ENCODE measurements at places on chromosomes 7 and 10.

- no peak for DNase-seq
Observed at GRCh38 chr7:139909379-139910050, 80.5 kb downstream of the TBXAS1 start.

- no peak for DNase-seq
Observed at GRCh38 chr10:90862908-90863514, 5.2 kb upstream of the HTR7 start.

DNA sequence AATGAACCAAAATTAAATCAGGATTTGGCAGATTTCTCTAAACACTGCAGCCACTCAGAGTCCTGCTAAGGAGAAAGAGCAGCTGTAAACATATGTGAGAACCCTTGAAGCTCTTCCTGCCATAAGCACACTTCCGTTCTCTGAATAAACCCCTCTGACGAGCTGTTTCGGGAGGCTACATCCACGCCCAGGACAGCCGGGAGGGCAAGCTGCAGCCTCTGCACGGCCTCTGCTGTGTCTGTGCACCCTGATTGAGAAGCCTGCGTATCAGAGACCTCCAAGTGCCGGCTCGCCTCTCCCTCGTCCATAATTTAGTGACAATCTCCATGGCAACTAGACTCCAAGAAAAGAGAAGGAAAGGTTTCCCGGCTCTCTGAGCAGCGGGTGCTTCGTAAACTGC is 114.4 kb downstream of the PTPRN2 start:
- no peak for DNase-seq

DNA sequence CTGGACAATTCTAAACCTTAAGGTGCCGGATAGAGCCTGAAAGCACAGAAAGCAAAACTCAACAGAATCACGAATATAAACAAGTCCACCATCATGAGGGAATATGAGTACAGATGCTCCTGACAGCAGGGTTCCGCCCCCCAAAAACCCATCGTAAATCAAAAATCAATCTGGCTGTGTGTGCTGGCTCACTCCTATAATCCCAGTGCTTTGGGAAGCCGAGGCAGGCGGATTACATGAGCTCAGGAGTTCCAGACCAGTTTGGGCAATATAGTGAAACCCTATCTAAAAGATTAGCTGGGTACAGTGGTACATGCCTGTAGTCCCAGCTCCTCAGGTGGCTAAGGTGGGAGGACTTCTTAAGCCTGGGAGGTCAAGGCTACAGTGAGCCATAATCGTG is 12.2 kb downstream of the BUD31 start:
- DNase-seq: no peak

GRCh38 chr10:78924319-78925003 is 144.3 kb upstream of the ZMIZ1 start:
- DNase-seq: no peak

DNA sequence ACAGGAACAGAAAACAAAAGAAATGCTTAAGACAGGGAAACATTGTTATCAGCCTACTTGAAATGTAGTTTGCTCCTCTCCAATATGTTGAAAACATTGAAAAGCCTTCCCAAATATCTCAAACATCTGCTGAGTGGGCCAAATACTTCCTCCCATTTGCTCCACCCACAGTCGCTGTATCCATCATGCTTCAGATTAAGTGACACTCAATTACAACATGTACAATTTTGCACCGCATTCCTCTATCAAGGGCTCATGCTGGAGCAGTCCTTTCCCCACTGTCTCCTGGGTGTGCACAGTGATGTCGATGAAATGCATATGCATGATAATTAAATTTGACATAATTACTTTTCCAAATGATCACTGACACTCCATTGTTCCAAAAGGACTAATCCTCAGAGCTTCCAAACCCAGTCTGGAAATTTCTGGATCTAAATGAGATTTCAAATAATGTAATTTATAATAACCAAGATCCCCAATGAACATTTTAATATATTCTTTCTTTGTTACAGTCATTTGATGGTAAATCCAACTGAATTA is 604.6 kb downstream of the GRID1 start:
- no peak for DNase-seq

- DNase-seq: no peak
Observed at GRCh38 chr10:123562811-123563580, 103.2 kb upstream of the GPR26 start.

- no peak for DNase-seq
Observed at GRCh38 chr10:128083191-128083895, 42.9 kb downstream of the MKI67 start.

DNA sequence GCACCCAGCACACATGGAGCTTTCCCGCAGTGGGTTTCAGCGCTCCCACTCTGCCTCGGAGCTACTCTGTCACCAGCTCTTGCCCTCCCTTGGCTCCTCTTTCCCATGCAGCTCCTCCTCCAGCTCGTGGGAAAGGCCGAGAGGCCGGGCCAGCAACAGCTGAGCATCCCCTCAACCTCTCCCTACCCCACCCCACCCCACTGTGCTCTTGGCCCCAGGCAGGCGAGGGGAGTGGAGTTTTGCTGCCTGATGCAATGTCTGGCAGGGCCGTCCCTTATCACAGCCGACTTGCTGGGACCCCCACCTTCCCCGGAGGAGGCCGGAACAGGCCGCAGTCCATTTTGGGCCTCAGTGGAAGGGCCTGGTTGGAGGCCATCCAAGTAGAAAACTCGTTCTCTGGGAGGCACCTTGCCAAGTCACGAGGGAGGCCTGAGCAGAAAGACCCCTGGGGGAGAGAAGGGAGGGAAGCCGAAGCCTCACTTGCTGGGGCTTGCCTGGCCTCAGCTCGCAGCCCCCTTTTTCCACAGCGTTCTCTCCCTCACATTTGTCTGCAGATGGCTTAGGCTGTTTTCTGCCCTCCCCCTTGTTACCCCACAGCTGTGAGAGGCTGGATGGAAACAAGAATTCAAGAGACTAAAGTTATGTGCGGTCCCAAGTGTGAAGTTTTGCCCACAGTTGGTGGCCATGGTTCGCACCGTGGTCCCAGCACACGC is 35.3 kb downstream of the CHST3 start:
- no peak for DNase-seq

- DNase-seq: no peak
Observed at GRCh38 chr10:31133792-31134310, 102.2 kb upstream of the ZNF438 start.

DNA sequence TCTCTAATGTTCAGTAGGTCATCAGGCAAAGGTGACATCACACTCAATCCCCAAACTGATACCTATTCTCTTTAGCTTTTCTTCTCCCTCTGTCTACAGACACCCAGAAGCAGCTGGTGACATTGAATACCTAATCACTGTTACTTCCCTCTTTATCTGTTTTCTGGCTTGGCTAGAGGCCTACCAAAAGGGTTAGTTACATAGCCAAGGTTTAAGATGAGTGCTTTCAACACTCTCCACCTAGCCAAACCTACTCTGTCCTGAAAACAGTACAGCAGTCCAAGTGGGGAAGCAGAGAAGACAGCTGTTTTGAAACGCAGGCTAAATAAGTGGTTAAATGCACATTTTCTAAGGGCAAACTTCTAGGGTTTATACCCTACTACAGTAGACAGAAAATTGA is 39.4 kb downstream of the CCNJ start:
- DNase-seq: no peak

- no peak for DNase-seq
Observed at GRCh38 chr7:20129920-20130319, 87.3 kb downstream of the MACC1 start.

DNA sequence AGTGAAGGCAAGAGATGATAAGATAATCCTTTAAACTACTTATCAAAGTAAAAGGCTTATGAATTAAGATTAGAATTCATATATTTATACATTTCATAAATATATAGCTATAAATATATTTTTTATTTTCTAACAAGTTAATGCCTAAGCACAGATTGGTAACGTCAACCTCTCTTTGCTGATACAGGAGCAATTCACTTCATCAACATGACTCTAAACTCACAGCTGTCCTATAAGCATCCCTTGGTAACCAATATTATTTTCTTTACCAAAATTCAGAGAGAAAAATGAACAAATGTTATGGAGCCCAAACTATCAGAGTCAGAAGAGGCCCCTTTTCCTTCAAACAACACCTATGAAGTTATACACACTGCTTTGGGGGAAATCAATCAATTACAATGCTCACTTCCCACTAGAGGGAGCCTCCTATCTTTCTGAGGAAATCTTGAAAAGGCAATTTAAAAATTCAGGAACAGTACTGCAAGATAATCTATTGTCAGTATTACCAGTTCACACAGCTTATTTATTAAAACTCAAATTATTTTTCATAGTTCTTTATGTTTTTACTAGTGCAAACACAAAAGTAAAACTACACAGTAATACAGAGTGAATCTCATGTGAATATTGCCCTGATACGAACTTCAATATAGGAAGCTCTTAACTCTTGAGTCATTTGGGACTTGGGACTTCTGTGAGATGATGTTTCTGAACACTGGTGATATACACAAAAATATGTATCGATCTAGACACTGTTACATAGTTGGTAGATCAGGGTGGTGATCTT is 51.0 kb upstream of the NOBOX start:
- DNase-seq: no peak

DNA sequence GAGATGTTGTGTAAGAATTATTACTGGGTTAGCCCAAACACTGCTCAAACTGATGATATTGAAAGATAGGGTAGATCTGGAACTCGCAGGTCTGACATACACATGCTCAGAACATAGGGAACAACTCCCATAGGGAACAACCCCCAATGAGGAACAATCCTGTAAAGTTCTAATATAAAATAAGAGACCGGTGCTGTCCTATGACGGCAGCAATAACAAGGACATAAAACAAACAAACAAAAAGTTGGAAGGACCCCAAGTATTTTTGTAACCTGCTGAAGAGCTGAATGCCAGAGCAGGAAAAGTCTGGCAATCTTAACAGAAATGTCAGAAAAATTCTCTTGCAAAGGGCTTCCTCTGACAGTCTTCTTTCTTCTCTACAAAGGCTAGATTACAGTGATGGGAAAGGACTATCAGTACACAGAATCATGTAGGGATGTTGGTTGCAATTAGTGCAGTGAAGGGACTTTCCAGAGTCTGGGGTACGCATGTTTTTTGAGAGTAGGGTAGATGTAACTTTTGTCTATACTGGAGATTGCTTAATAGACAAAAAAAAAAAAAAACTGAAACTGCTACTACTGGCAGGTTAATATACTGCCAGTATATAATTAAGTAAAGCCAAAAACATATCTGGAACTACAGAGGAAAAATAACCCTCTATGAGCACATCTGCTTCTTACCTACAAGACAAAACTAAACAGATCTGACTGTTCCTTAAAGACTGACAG is 35.5 kb downstream of the IDE start:
- DNase-seq: no peak

DNA sequence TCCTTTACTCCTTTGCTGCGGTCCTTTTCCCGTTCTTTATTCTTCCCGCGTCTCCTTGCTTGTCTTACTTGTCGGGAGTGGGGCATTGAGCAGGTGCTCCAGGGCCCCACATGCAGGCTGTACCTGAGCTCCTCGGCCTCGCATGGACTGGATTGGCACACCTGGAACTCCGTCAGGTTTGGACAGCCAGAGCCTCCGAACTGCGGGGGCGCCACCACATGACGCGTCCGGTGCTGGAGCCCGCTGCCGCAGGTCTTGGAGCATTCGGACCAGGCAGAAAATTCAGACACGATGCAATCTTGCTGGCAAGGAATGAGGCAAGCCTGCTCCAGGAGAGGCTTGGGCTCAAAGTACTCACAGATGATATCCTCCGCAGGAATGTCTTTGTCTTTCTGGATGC is 195.7 kb downstream of the THSD7A start:
- DNase-seq: no peak

- peak; percentile 32 for DNase-seq
Observed at GRCh38 chr10:71835671-71836595, 15.1 kb downstream of the PSAP start.

DNA sequence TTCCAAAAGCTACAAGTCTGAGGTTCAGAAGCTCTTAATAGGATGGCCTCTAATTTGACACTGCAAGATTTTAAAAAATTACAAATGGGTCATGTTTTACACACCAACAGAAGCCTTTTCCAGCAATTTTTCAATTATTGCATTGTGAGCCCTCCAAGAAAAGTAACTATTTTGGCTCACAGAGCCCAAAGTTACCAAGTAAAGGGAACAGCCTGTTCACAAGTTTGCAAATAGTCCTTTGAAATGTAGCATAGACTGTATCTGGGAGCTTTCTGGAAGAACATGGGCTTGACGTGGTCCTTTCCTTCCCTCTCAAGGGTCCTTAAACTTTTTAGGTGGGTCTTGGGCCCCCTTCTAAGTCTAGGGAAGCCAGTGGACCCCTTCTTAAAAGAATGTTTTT is 1.3 kb upstream of the GDF10 start:
- no peak for DNase-seq

GRCh38 chr10:2680821-2681220 is 386.5 kb upstream of the PFKP start:
- no peak for DNase-seq

DNA sequence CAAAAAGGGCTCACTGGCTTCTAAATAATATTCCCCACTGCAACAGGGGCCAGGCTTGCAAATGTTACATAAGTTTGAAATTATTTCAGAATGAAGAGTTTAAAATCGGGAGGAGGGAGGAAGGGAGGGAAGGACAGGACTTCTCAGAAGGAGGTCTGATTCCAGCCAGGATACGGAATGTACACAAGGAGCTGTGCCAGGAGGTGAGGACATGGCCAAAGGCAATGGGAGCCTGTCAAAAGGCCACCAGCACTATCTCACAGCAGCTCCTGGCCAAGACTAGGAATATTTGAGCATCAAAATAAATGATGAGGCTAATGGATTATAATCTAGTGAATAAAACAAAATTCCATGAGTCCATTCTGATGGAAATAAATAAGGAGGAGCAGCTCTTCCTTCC is 18.6 kb upstream of the DRGX start:
- DNase-seq: no peak

DNA sequence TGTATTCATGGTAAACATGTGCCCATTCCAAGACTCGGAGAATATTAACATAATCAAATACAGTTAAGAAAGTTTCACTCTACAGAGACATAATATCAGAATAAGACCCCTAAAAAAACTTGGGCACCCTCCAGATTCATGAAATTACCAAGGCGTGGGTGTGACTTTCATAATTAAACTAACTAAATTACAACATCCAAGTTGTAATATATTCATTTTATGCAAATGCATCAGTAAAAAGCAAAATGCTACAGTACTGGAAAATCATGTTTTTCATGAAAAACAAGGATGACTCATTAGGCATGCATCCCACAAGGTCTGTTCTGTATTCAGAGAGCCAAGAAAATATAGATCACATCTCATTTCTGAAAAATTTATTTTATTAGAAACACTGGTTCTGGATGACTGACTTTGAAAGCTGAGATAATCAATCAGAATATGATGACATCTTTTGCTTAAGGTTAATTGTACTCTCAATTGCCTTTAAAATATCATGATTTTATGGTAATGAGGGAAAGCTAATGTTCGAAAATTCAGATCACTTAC is 248.8 kb upstream of the SMIM30 start:
- DNase-seq: no peak

DNA sequence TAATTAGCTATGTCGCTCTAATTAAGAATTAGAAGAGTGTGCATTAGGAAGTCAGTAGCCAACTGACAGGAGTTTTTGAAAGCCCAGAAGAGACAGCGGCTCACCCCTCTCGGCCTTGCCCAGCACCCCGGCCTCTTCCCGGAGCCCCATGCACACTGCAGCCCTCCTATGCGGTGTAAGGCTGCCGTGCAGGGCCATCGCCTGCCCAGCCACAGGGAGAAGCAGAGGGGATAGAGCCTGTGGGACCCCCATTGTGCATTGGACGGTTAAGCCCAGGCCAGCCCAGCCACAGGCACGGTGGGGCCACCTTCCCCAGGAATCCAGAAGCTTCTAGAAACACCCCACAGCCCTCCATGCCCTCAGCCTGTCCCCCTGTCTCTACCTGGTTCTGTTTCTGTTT is 569.7 kb upstream of the MKI67 start:
- no peak for DNase-seq
